ENCODE measurements at places on chromosomes 12 and 14. TPM values are rescaled to one million over a fixed set of nuclear protein-coding genes. Genes with fewer than 3 reads are reported as not detected.

- DNase-seq: no peak
These were observed 46.0 kb upstream of the LGR5 start for GRCh38 chr12:71393625-71394024.

- DNase-seq: no peak
These were observed 311.7 kb upstream of the RTL1 start for GRCh38 chr14:101215266-101215665.

GRCh38 chr14:93032421-93032936 lies 83.2 kb downstream of the ITPK1 start:
- no peak for DNase-seq

DNA sequence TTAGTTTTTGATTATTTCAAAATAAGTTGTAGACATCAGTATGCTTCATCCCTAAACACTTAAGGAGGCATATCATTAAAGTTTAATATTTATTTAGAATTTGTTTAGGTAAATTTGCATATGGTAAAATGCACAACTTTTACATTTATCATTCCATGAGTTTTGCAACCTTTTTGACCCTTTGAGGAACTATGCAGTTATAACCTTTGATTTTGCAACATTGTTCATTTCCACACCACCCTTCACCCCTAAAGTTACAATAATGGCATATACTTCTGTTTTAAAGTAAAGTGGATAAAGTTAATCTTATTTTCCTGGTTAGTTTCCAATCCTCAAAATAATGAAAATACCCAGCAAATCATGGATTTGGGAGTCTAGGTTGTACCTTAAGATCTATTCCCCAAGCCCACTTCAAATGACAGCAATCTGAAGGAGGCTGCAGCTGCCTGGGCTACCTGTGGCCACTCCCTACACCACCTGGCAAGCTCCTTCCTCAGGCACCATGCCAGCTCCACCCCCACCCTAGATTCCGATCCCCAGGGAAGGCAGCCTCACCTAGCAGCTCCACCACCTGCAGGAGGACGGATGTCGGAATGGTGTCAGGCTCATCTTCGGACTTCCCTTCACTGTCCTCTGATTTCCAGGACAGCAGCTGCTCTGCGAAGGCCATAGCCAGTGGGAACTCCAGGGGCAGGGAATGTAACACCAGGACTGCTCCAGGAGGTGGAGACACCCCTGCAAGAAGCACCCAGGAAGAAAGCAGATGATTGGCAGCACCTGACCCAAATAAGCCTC lies 65.1 kb downstream of the TRAFD1 start:
- no peak for DNase-seq

The SPTB gene
- total RNA-seq: 0.68 TPM

DNA sequence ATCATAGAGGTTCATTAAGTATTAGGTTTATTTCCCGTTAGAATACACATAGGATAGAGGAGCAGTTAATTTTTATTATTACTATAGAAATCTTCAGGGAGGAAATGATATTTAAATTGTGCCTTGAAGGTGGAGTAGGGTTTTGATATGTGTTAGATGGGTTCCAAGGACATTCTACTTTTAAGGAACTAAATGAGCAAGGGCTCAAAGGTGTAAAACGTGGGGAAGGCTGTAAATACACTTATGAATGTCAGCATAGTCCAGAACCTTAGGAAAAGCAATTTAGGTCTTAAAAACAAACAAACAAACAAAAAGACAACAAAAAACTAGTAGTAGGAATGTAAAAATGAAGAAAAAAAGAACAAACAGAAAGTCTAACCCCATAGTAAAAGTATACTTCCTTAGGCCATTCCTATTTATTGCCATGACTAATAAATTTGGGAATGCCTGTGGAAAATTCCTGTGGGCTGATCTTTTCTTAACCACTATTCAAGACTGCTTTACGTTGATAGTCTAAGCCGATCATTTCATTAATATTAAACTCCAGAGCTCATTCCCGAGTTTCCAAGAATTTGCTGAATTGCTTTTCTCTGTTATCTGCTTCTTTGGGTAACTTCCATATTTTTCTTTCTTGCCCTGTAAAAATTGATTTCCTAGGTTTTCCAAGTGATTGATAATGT lies 180.3 kb downstream of the RAD51B start:
- DNase-seq: peak; percentile 81

GRCh38 chr12:68163560-68164081 lies 4.1 kb upstream of the IFNG start:
- no peak for DNase-seq

The PIP4K2C gene
- total RNA-seq: 22.6 TPM

The FAM90A1 gene
- not detected for total RNA-seq

- peak; percentile 90 for DNase-seq
These were observed 316.4 kb downstream of the ZFP36L1 start for GRCh38 chr14:68476212-68477109.

DNA sequence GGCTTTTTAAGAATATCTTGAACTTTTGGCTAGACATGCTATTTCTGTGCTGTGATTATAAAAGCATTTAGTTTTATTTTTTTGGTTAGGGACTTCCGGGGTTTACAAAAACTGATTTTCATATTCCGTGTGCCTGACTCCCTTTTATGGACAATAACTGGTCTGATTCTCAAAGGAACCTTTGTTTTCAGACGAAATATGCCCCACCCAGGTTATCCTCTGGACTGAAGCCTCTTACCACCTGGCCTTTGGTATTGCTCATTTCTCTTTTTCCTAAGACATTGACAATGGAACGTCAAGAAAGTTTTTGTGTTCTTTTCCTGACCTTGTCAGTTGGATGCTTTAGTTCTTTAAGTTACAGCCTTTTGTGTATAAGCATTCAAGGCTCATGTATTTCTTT lies 10.8 kb downstream of the TIGAR start:
- no peak for DNase-seq

GRCh38 chr14:95289323-95290010 lies 30.2 kb downstream of the CLMN start:
- DNase-seq: no peak

DNA sequence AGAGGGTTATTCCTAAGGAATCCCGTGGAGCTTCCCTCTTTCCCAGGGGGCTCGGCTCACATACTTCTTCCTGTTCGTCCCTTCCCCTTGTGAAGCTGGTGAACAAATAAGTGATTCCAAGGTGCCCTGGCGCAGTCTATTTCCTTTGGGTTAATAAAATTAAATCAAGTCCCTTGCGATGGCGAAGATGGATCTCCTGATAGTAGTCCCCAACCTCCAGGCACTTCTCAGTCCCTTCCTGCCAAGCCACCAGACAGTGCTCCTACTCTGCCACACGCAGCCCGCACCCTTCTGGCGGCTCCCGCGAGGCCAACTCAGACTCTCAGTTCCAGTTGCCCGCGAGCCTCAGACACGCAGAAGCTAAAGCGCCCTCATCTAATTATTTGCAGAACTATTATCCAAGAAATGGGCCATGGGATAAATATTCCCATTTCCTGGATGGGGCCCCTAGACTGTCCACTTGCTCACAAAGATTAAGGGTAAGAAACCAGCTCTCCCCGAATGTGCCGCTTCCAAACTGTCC lies 2.4 kb upstream of the SIX6 start:
- DNase-seq: no peak

The SLC38A6 gene
- 11.4 TPM for total RNA-seq

The EEF1AKMT3 gene
- 7.7 TPM for total RNA-seq

DNA sequence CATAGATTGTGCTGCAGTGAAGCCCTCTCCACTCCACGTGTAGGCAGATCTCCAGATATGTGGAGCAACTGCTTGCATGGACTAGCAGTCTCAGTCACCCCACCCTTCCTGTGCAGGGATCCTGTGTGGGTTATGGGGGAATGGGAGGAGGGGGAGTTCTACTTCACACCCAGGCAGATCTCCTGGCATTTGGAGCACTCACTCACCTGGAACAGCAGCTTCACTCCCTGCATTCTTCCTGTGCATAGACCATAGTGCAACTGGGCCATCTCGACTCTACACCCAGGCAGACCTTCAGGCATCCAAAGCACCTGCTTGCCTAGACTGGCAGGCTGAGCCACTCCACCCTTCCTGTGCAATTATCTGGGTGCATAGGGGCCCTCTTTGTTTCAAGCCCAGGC lies 96.0 kb upstream of the PCED1B start:
- no peak for DNase-seq

DNA sequence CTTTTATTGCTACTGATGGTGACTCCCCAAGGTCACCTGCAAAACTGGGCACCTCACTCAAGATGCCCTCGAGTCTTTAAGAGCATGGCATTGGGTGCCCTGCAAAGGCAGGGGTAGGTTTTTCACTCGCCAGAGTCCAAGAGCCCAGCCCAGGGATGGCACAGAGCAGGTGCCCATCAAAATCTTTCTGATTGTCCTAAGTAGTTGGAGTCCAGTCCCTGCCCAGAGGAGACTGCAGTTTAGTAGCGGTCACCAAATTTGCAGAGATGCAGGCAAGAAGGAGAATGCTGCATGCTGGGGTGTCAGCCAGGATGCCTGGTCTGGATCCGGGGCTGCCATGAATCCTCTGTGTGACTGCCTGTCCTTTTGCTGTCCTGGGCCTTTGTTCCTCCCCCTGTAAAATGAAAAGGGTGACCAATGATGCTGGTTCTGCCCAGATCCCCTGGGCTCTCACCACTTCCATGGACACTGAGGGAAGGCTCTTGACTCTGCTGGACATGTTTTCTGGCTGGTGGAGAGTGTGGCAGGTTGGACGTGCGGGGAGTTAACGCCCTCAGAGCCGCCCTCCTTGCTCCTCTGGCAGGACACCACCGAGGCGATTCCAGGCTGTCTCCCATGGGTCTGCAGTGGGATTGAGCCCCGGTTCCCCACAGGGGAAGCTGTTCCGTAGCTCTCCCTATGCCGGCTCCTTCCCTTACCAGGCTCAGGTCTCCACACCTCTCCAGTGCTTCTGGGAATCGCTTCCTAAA lies 41.3 kb downstream of the DLK1 start:
- DNase-seq: no peak

The SPATS2 gene
- total RNA-seq: 55.3 TPM

DNA sequence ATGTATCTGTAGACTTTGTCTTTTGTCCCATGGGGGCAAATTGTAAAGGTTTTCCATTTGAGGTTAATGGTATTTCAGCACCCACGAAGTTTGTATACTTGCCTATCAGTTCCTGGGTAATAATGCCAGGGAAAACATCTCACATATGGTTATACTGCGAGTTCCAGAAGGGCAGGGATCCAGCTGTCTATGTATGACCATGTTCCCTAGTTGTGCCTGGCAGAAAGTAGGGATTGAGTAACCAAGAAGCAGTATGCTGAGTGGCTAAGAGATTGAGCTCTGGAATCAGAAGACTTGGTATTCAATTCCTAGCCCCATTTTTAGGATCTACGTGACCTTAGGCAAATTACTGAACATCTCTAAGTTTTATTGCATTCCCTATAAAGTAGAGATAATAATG lies 173.2 kb upstream of the PWP1 start:
- no peak for DNase-seq

DNA sequence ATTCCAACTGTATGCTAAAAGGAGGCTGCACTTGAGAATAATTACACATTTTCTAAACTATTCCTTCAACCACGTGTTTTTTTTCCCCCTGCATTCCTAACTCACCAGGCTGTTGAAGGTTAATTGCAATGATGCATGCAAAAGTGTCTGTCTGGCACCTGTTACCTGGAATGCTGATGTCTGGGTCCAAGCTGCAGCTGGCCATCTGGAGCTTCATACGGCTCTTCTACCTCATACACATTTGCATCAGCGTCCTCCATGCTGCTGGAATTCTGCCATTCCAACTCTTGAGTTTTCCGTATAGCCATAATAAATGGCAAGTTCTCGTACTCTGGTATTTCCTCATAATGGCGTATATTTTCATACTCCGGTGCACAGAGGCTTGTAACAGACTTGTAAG lies 8.6 kb downstream of the FGD6 start:
- DNase-seq: no peak

The INSM2 gene
- total RNA-seq: not detected

- DNase-seq: no peak
These were observed 364.5 kb downstream of the PAWR start for GRCh38 chr12:79326222-79326621.

The RACGAP1 gene
- 103 TPM for total RNA-seq

- no peak for DNase-seq
These were observed 220.0 kb downstream of the RAD51B start for GRCh38 chr14:68039593-68039992.

- no peak for DNase-seq
These were observed 628 bp downstream of the SNRPF start for GRCh38 chr12:95859344-95859816.

GRCh38 chr14:46490238-46490685 lies 161.3 kb downstream of the RPL10L start:
- DNase-seq: no peak

The ETNK1 gene
- 30.8 TPM for total RNA-seq

The MYH6 gene
- not detected for total RNA-seq

DNA sequence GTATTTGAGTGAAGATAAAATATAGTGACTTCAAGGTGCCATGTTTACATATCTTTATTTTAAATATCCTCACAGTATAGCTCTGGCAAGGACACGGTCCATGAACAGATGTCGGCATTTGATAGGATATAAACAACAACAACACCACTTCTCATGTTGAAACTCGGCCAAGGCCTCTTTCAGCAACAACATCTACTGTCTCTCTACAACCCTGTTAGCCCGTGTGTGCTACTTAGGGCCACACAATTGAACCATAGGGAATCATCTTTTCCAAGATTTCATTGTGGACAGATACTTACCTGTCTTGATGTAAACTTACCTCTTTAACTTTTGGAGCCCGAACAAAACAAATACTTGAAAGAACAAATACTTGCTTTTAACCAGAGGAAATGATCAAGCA lies 168.7 kb upstream of the SSTR1 start:
- no peak for DNase-seq

GRCh38 chr14:97328743-97329142 lies 531.6 kb downstream of the VRK1 start:
- DNase-seq: no peak

GRCh38 chr12:124588751-124589267 lies 21.4 kb upstream of the NCOR2 start:
- DNase-seq: peak; percentile 64

The KERA gene
- total RNA-seq: not detected

DNA sequence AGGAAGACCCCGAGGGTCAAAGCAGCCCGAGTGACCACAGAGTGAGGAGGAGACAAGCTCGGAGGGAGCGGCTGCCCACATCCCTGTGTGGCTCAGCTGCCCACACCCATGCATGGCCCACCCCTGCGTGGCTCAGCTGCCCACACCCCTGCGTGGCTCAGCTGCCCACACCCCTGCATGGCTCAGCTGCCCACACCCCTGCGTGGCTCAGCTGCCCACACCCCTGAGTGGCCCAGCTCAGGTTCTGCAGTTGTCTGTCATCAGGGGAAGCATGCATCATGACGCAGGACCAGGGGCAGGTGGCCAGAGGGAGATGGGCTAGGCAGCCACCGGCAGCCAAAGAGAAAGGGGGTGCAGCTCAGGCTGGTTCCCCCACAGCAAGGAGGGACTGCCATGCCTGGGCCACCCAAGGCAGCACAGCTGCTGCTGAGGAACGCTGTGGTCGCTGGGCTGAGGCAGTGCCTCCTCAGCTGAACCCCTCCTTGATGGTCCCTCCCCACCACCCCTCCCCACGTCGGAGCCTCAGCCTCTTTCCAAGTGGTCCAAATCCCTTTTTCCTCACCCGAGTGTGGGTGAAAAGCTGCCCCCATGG lies 33.3 kb upstream of the NUDT14 start:
- no peak for DNase-seq

The PRR4 gene
- not detected for total RNA-seq

The SLC25A47 gene
- not detected for total RNA-seq
